NCI-H446 (cell line): ENCODE measurements at places on chromosomes 12 and 14.

- DNase-seq, result no peak
These were observed 78.5 kb downstream of the DICER1 start for GRCh38 chr14:95078867-95079266.

DNA sequence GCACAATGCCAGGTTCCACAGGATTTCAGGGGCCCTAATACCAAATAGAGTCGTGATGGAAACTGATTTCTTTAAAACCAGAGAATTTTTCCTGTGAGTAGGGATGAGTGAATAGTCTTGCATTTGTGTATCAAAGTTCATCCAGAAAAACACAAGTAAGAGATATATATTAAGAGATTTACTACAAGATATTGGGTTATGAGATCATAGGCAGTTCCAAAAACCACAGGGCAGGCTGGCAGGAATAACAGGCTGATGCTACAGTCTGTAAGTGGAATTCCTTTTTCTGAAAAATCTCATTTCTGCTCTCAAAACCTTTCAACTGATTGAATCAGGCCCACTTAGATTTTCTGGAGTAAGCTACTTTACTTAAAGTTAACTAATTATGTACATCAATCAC is 1756.2 kb upstream of the SEL1L start:
- DNase-seq, result no peak

DNA sequence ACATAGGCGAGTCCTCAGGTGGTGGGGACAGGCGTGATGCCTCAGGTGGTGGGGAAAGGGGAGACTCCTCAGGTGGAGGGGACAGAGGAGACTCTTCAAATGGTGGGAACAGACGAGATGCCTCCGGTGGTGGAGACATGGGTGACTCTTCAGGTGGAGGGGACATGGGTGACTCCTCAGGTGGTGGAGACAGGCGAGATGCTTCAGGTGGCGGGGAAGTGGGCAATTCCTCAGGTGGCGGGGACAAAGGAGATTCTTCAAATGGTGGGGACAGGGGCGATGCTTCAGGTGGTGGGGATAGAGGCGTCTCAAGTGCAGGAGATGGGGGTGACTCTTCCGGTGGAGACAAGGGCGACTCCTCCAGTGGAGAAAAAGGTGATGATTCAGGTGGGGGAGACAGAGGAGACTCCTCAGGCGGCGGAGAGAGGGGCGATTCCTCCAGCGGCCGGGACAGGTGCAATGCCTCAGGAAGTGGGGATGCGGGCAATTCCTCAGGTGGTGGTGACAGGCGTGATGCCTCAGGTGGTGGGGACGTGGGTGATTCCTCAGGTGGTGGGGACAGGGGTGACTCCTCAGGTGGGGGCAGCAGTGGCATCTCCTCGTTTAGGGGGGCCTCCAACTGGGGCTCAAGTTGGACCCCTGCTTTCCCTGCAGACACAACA is 8.7 kb downstream of the KMT2D start:
- DNase-seq, result no peak

DNA sequence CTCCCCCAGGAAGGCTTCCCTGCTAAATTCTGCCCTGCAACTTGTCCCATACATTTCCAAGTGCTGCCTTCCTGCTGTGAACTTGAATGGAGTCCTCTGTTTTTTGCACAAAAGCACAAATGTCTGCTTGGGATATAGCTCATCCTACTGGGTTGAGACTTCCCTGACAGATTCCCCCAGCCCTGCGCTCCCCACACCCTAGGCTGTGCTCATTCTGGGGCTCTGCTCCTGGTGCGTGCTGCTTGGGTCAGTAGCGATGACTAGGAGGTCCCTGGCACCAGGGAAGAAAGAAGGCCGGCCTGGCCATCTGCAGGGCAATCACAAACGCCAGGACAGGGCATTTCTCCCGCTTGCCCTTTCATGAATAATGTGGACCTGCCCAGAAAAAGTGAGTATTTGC is 29.2 kb upstream of the FKBP4 start:
- DNase-seq, result no peak
